Aorta (tissue), 5 donors: ENCODE measurements at places on chromosomes 16 and 17. TPM values are rescaled to one million over a fixed set of nuclear protein-coding genes. Genes with fewer than 3 reads are reported as not detected.
A peak's percentile ranks its signal among the peaks of the same experiment; 100 is the strongest.

FAM234A gene
- 53.0 TPM for polyA plus RNA-seq

NXPH3 gene
- 59.1 TPM for polyA plus RNA-seq

TSC2 gene
- 166 TPM for polyA plus RNA-seq

GLTPD2 gene
- polyA plus RNA-seq: not detected

CSH1 gene
- not detected for polyA plus RNA-seq

DNA sequence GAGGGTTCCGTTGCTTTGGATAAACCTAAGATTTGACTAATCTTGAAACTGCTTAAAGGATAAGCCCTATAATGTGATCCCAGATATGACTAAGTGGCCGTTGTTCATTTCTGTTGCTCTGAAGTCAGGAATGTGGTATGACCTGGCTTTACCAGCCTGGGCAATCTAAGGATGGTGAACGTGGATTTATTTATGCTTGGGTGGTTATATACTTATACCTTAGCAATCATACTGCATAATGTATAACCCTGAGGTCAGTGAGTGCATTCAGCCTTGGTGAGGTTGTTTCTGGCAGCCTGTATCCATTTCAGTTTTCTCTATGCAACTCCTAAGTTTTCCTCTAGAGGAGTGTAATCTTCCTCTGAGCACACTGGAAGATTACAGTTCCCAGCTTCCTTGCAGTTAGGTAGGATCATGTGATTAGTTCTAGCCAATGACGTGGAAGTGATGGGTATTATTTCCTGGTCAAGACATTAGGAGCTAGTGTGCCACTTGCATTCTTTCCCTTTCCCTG is 41.9 kb downstream of the FTO start:
- peak overlapping the region; percentile 82 for H3K27ac ChIP-seq
- DNase-seq: no peak
- H3K4me1 ChIP-seq: peaks cover 3% of the 10 kb centered on the region
- H3K36me3 ChIP-seq: no peaks in the 10 kb centered on the region

- no peaks in the 10 kb centered on the region for H3K27me3 ChIP-seq
- H3K27ac ChIP-seq: no peak overlapping the region
- H3K36me3 ChIP-seq: no peaks in the 10 kb centered on the region
- no peak for DNase-seq
These were observed 42.4 kb downstream of the RAI1 start for GRCh38 chr17:17723354-17724261.

DNA sequence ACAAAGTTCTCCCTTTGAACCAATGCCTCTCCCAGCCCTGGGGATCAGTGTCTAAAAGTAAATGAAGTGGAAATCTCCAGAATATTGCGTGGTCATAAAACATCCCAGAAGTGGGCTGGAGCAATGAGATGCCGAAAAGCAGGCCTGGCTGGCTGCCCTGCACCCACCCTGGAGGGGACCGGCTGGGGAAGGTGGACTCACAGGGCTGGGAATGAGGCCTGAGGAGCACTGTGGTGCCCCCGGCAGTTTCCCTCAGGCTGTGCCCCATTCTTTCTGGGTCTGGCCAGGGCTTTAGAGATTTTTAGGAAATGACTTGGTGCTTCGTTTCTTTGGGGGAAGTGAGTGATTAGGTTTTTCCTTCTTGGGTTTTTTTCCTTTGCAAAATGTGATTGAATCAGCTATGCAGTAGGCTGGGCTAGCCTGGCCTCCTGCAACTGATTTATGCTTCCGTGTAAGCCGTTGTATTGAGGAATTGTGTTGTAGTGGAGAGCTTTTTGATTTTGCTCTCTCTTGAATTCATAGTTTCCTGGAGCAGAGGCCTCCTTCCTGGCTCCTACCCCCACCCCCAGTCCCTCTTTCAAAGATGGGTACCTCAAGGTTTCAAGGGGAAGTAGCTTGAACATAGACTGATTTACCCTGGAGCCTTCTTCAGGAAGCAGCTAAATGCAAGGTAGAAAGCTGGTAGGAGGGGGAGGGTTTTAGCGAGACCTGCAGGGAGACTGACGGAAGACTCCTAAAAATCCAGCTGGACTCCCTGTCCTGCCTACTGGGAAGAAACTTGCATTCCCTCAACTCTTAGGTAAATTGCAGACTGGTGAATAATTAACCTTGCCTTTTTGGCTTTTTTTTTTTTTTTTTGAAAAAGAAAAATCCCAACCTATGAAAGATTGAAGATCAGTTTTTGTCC is 170.2 kb downstream of the RAB11FIP4 start:
- H3K27me3 ChIP-seq: no peaks in the 10 kb centered on the region
- H3K4me1 ChIP-seq: peaks cover 3% of the 10 kb centered on the region
- no peaks in the 10 kb centered on the region for H3K36me3 ChIP-seq
- no peak for DNase-seq
- no peak overlapping the region for H3K4me3 ChIP-seq
- H3K27ac ChIP-seq: no peak overlapping the region

DNA sequence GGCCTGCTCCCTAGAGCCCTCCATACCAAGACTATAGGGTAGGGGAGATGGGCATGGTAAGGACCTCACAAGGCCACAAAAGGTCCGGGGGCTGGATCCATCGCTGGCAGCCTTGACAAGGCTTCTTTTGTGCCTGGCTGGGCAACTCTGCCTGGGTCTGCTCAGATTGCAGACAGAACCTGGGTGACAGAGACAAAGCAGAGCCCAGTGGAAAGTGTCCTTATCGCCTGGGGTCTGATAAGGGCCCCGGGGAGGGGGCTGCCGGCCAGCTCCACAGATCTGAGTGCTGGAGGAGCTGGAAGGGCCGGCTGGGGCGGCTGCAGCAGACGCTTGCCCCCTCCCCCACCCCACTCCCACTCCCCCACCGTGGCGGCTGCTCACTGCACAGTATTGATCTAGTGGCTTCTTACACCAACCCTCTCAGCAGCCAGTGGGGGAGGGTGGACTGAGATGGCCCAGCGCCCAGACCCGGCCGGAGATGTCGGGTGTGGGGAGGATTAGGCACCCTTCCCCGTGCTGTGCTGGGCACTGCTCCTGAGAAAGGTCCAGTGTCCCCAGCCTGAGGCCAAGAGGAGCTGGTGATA is 7.2 kb downstream of the MMP15 start:
- H3K27me3 ChIP-seq: no peaks in the 10 kb centered on the region
- no peak overlapping the region for H3K4me3 ChIP-seq
- no peak overlapping the region for H3K27ac ChIP-seq
- DNase-seq: no peak

DNA sequence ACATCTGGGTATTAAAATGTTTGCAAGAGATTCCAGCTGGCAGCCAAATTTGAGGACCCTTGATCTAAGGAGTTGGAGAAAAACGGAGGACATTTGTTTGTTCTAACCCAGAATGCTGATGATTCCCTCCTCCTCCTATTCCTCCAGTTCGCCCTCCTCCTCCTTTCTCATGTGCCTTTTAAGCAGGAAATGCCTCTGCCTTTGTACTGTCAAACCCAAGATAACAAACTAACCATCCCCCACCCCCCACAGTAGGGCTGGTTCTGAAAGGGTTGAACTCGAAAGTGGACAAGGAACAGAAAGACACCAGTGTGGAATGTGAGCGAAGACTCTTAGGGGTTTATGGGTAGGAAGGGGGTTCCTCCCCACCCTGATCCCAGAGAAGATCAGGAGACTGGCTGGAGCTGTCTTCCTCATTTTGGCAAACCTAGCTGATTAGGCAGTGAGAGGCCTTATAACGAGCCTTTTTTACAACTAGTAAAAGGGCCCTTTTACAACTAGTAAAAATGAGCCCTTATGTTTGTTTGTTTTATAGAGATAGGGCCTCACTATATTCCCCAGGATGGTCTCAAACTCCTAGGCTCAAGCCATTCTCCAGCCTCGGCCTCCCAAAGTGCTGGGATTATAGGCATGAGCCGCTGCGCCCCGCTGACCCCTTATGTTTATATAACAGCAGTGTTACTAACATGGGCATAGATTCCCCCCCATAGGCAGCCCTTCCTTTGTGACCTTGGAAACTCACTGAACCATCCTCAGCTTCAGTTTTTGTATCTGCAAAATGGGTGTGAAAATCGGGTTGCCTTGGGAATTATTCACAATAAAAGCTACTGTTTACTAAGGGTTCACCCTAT is 975 bp downstream of the CHD9 start:
- no peak overlapping the region for H3K27ac ChIP-seq
- H3K4me3 ChIP-seq: peak overlapping the region; percentile 29
- no peaks in the 10 kb centered on the region for H3K36me3 ChIP-seq
- H3K27me3 ChIP-seq: no peaks in the 10 kb centered on the region

- no peak for DNase-seq
- H3K27me3 ChIP-seq: no peaks in the 10 kb centered on the region
- H3K4me3 ChIP-seq: no peak overlapping the region
- H3K4me1 ChIP-seq: no peaks in the 10 kb centered on the region
- no peak overlapping the region for H3K27ac ChIP-seq
These were observed 129.0 kb upstream of the CIBAR2 start for GRCh38 chr16:85240982-85241924.

- H3K4me1 ChIP-seq: no peaks in the 10 kb centered on the region
- DNase-seq: peak; percentile 70
- no peaks in the 10 kb centered on the region for H3K36me3 ChIP-seq
- H3K27me3 ChIP-seq: no peaks in the 10 kb centered on the region
- no peak overlapping the region for H3K27ac ChIP-seq
These were observed 11.2 kb downstream of the CHD9NB start for GRCh38 chr16:53041320-53042051.

GRCh38 chr17:50175035-50175807 is 9.4 kb downstream of the SGCA start:
- no peaks in the 10 kb centered on the region for H3K27me3 ChIP-seq
- DNase-seq: peak; percentile 50
- H3K27ac ChIP-seq: peak overlapping the region; percentile 91
- no peaks in the 10 kb centered on the region for H3K4me1 ChIP-seq
- no peak overlapping the region for H3K4me3 ChIP-seq
- H3K36me3 ChIP-seq: no peaks in the 10 kb centered on the region

DNA sequence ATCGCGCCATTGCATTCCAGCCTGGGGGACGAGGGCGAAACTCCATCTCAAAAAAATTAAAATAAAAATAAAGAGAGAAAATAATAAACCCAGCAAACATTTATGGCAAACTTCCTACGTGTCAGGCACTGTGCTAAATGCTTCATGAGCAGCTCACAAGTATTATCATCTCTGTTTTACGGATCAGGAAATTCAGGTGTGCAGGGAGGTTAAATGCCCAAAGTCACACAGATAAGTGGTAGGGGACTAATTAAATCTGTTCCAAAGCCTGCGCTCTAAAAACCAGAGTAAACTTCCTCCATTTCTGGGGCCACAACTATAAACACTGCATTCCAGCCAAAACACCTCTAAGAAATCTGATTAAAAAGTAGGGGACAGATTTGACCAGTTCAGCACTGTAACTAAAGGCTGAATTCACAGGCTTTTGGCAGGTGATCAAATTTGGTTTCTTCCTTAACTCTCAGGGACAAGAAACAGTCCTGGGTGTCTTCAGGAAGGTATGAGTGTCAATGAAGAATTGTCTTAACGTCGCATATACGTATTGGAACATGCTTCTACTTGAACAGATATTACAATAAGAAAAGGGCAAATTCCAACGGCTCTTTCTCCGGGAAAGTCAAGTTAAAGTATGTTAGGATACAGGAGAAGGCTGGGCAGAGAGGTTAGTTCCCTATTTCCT is 996 bp downstream of the STRADA start:
- no peaks in the 10 kb centered on the region for H3K27me3 ChIP-seq
- DNase-seq: no peak
- H3K4me3 ChIP-seq: peak overlapping the region; percentile 56
- H3K36me3 ChIP-seq: no peaks in the 10 kb centered on the region
